Inflammatory macrophage treated with lipopolysaccharide for 1 hour (primary cell): ENCODE measurements at places on chromosomes 6 and 20.

- no peak for DNase-seq
Observed at GRCh38 chr6:16367571-16367970, 129.2 kb downstream of the GMPR start.

GRCh38 chr6:95578106-95578410 is 723 bp downstream of the MANEA start:
- DNase-seq, result no peak

- DNase-seq, result peak; percentile 42
Observed at GRCh38 chr6:16438718-16439591, 200.6 kb downstream of the GMPR start.

DNA sequence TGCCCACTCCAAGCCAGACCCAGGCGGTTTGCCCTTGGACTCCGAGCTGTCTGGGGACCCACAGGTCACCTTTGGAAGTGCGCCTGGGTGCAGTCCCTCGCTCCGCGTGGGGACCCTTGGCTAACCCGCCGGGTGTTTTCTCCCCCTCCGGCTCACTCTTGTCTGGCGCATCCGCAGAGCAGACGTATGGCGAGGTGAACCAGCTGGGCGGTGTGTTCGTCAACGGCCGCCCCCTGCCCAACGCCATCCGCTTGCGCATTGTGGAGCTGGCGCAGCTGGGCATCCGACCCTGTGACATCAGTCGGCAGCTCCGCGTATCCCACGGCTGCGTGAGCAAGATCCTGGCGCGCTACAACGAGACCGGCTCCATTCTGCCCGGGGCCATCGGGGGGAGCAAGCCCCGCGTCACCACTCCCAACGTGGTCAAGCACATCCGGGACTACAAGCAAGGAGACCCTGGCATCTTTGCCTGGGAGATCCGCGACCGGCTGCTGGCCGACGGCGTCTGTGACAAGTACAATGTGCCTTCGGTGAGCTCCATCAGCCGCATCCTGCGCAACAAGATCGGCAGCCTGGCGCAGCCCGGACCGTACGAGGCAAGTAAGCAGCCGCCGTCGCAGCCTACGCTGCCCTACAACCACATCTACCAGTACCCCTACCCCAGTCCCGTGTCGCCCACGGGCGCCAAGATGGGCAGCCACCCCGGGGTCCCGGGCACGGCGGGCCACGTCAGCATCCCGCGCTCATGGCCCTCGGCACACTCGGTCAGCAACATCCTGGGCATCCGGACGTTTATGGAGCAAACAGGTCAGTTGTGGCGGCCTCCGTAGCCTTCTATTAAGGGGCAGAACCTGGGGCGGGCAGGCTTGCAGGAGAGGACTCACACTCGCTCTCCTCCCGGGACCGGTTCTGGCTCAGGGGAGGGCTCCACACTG is 1.1 kb downstream of the PAX1 start:
- no peak for DNase-seq

DNA sequence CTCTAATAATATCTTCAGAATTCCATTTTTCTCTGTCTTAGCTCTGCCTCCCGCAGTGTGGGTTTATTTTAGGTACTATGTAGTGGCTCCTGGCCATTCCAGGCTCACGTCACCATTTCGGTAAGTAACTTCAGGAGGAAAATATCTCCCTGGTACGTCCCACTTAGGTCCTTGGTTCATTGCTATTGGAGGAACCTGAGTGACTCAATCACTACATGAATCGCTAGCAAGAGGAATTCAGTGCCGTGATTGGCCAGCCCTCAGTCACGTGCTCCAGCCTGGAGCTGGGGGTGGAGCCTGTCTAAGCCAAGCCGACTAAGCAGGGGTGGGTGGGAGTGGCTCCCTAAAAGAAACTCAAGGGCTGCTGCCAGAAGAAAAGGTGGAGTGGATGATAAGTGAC is 67.3 kb upstream of the E2F3 start:
- no peak for DNase-seq

GRCh38 chr20:50199703-50200102 is 9.1 kb downstream of the CEBPB start:
- DNase-seq, result no peak

DNA sequence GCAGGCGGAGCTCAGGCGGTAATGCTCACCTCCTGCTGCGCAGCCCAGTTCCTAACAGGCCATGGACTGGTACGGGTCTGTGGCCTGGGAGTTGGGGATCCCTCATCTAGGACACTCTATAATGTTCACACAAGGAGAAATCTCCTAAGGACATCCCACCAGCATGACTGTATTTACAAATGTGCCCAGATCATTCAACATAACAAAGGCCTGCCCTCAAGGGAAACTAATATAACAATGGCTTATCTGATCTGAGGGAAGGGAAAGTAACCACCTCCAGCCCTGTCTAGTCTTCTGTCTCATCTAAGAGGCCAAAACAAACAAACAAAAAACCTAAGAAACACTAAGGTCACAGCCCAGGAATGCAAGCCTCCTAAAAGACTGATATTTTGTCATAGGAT is 232.8 kb downstream of the RNGTT start:
- no peak for DNase-seq

- no peak for DNase-seq
Observed at GRCh38 chr6:128889870-128890269, 6.9 kb downstream of the LAMA2 start.

- no peak for DNase-seq
Observed at GRCh38 chr6:12350644-12351170, 60.5 kb downstream of the EDN1 start.

GRCh38 chr6:31730631-31731086 is 1.6 kb upstream of the DDAH2 start:
- DNase-seq, result no peak
